ENCODE measurements at places on chromosomes 12 and 14.
A peak's percentile ranks its signal among the peaks of the same experiment; 100 is the strongest.

DNA sequence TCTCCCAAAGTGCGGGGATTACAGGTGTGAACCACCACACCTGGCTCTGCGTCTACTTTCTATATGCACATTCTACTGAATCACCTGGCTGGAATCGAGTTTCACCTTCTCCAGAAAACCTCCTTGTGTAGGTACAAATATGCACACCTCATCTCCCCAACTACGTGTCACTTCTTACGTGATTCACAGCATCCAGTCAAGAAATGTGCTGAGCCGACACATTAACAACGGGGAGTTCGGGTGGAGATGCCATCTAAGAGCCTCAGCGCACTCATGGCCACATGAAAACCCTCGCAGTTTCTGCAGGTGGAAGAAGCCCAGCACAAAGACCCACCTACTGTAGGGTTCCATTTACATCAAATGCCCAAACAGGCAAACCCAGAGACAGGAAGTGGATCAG is 29.3 kb downstream of the P2RX2 start:
- DNase-seq = no peak

DNA sequence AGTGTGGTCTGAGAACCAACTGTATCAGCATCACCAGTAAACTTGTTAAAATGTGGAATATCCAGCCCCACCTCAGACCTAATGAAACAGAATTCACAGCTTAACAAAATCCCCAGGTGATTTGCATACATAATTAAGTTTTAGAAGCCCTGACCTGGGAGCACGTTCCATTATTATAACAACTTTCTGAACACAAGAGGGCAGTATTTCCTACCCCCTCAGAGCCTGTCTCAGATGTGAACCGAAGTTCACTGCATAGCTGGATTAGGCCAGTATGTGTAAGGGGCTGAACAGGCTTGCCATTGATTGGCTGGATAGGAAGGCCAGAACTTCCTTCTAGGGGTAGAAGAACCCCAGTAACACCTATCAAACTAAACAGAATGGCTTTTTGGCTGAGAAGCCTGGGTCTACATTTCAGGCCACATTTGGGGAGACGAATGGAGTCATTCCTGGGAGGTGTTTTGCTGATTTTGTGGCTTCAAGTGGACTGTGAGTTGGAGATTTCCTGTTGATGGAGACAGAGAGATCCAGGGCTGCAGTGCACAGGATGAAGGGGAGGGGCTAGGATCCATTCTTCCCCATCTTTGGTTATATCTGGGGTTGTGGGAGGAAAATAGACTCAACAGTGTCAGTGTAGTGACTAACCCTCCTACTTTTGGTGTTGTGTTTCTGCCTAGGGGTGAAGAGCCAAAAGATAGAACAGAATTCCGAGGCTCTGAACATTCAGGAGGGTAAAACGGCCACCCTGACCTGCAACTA is 94.7 kb upstream of the OR4E1 start:
- DNase-seq = no peak

DNA sequence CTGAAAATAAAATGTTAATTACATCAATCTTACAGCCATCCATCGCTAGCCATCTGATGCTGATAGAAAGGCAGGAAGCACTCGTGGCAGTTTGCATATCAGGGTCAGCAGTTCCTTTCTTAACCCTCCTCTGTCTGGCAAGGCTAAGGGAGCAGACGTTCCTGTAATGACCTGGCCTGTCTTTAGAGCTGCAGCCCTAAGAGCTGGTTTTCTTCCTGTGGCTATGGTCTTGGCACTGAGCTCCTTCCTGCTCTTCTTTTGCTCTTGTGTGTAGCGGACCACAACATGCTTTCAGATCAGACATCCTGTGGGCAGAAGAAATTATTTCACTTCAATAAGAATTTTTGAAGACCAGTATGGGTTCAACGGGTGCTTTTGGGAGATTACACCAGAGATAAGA is 170.4 kb downstream of the DAD1 start:
- no peak for DNase-seq

DNA sequence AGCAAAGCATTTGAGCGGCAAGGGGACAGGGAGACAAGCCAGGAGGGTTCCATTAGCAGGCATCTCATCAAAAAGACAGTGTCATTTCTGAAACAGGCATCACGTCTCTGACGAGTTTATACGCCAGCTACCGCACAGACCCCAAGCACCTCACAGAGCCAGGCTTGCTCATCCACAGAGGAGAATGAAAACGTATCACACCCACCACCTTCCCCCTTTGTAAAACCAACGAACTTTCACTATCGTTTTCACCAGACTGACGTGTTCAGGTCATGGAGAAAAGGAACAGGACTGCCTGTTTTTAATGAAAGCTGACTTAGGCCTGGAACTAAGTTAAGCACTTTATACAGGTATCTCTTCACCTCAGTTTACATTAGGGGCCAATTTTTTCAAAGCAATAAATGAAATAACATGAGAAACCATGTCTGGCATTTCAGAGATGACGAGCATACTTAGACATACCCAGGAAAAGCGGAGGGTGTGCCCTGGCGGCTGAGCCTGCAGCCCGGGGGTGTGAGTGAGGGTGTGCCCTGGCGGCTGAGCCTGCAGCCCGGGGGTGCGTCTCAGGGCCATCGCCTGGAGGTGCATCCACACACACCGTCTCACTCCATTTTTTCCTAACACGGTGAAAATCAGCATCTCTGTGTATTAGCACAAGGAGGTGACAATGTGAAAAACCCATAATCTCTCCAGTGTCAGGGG is 41.9 kb downstream of the STX2 start:
- DNase-seq = no peak

GRCh38 chr12:569803-570434 is 93.3 kb downstream of the NINJ2 start:
- peak; percentile 64 for DNase-seq

- DNase-seq = no peak
These were observed 75.4 kb downstream of the KIF21A start for GRCh38 chr12:39367494-39367893.

- no peak for DNase-seq
These were observed 5.7 kb downstream of the CD69 start for GRCh38 chr12:9755035-9755434.

- DNase-seq = no peak
These were observed 72.8 kb downstream of the SLCO1B3 start for GRCh38 chr12:20883288-20883687.

DNA sequence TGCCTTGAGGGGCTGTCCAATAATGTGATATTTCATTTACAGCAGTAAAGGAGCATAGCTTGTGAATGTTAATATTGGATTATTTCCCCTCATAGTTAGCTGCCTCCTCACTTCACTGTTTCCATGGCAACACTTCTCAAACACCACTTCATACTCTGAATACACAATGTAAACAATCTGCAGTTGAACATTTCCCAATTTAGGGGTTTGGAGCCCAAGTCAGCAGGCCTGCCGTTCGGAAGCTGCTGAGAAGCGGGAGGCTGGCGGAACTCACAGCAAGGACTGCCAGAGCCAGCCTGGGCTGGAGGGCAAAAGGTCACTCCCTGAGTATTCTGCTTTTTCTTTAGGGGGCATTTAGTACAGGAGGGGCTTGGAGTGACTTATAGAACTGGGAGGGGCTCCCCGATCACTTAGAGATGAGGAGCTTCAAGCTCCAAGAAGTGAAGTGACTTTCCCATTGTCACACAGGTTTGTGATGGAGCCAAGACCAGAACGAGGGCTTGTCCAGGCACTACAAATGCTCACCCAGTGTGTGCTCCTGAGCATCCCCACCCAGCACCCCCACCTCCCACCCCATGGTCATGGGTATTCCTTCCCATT is 12.1 kb upstream of the SLC24A4 start:
- no peak for DNase-seq

GRCh38 chr12:103495469-103496456 is at the start of gene C12orf42:
TSS of gene C12orf42 (minus strand) at chr12:103495968. CDS start at chr12:103478426, 17,542 bp downstream.
- DNase-seq = peak; percentile 40

GRCh38 chr12:108566452-108566851 is 4.1 kb downstream of the ISCU start:
- no peak for DNase-seq

GRCh38 chr12:113903381-113903863 is 62.7 kb downstream of the RBM19 start:
- DNase-seq = no peak

DNA sequence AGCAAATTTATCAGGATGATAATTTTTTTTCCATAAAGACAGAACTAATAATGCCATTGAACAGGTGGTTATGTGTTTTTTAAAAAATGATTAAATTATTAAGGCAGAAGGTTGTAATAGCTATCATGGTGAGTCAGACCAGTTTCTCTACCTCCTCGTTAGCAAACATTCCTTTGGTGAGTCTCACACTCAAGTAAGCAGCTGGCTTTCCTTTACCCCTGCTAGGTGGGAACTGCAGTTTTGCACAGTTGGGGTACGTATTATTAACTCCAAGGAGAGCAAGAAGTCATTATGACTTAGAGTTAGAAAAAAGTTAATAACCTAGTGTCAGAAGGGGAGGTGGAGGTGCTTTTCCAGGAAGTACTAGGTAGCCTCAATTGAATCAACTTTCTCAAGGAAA is 165.3 kb downstream of the SNAPC1 start:
- DNase-seq = no peak

DNA sequence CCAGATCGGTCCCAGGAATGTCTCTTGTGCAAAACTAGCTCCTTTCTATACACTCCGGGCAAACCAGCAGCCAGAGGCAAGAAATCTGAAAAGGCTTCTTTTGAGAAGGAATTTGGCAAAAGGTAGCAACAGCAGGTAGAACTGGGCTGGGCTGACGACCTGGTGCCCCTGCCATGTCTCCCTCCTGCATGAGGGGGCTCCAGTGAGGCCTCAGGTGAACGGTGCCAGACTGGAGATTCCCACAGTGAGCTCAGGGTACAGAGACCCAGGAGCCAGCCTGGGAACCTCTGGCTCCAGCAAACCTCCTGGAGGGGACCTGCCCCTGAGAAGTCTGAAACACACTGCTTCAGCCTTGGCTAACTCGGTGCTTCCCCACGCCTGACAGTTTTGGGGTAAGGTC is 10.8 kb downstream of the ITPK1 start:
- no peak for DNase-seq

DNA sequence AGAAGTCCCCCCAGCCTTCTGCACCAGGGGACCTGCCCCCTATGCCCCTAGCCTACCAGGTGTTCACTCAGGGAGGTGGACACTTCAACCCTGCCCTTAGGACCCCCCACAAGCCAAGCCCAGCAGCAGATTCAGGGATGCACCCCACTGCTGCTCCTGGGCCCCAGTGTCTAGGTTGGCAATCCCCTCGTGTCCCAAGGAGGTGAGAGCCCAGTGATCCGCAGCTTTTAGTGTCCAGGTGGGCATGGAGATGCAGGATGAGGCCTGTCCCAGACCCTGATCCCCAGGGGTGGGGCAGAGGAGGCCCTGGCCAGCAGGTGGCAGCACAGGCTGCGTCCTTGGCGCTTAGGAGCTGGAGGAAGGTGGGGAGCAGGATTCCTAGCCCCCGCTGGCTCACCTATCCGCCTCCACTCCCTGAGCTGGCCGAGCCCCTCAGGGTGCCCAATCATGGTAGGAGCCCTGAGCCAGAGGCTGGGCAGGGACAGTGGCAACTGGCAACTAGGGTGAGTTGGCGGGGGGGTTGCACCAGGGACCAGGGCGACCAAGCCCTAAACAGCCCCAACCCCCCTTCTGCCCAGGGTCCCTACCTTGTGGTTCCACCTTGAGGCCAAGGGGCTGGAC is 4.1 kb downstream of the CKB start:
- DNase-seq = peak; percentile 33

- DNase-seq = no peak
These were observed 22.3 kb downstream of the B4GALNT3 start for GRCh38 chr12:482061-482460.

GRCh38 chr14:59262717-59263454 is 74.4 kb downstream of the DAAM1 start:
- no peak for DNase-seq

DNA sequence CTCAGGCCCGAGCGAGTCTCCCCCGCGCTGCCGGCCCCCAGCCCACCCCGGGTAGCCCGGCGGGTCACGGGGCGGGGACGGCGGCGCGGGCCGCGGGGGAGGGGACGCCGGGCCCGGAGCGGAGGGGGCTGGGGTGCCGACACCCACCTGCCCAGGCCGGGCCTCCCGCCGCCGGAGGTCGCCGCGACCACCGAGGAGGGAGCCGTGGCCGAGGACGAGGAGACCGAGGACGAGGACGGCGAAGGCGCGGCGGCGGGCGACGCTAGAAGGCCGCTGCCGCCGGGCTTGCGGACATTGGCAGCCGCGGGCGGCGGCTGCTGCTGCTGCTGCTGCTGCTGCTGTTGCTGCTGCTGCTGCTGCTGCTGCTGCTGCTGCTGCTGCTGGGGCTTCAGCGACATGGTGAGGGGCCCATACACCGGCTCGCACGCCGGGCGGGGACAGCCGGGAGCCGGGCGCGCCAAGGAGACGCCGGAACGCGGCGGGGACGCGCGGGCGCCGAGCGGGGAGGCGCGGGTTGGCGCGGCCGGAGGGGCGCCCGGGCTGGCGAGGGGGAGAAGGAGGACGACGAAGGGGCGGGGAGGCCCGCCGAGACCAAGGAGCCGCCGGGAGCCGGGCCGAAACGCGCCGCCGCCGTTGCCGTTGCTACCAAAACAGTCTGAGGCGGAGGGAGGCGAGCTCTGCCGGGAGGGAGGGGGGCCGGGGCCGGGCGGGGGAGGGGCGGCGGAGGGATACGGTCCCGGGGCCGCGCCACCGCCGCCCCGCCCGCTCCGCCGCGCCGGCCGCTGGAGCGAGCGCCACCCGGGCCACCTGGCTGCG is at the start of gene ATXN2:
Gene ATXN2 (minus strand): TSS at position 679 of the 816 bp plus-strand sequence. CDS start 281 bp downstream, at position 398.
- peak; percentile 58 for DNase-seq

- DNase-seq = no peak
These were observed 106.1 kb upstream of the FSCB start for GRCh38 chr14:44613061-44613712.

DNA sequence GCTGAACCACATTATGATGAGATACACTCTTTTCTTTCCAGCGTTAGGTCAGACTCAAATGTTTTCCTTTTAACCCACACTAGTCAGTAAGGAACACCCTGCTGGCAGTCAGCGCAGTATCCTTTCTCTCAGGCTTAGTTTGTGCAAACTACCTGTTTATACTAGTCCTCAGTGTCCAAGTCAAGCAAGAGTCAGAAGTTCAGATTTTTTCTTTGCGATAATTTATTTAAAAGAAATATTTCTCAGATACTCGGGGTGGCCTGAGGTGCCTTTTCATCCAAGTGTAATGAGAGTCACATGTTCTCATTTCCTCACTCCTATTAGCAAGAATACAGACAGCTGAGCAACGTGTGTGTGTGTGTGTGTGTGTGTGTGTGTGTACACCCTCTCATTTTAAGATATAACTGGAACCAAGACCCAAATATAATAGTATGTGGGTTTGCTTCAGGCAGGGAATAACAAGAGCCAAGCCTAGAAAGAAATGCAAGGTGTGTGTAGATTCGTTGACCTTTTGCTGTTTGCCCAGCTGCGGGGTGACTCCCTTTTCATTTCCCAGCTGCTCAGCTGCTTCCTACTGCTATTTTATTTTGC is 182.7 kb downstream of the KICS2 start:
- no peak for DNase-seq

- no peak for DNase-seq
These were observed 2.8 kb downstream of the CKB start for GRCh38 chr14:103519837-103520212.

- DNase-seq = no peak
These were observed 22.1 kb downstream of the PRKCH start for GRCh38 chr14:61343471-61343870.

All from stimulated activated CD8-positive, alpha-beta memory T cell treated with anti-CD3 and anti-CD28 coated beads, Interleukin-2, amount 100 ng/mL, for 1 hour (primary cell).